ENCODE measurements at places on chromosomes 11 and 22.

DNA sequence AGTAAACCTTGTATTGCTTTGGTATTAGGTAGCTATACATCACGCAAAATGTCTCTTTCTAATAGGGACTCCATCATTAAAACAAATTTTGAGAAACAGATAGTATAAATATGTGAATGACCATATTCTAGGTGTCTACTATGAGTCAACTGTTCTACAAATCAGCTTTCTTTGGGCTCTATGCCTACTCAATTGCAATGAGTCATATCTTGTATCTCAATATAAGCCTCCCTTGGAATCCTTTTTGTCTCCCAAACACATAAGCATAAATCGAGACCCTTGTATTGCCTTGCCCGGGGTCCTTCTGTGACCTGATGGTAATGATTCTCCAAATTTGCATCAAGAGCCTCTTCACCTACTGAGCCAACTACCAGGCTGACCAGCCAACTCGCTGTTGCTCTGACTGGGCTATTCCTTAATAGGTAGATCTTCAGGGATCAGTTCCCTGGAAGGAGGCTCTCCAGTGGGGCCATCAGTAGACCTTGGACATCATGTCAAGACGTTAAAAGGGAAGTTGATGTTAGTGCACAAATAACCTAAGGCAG lies 22.2 kb downstream of the BLID start:
- no peak for DNase-seq

- no peak for DNase-seq
Measured at GRCh38 chr11:22543261-22543660, 82.4 kb downstream of the FANCF start.

DNA sequence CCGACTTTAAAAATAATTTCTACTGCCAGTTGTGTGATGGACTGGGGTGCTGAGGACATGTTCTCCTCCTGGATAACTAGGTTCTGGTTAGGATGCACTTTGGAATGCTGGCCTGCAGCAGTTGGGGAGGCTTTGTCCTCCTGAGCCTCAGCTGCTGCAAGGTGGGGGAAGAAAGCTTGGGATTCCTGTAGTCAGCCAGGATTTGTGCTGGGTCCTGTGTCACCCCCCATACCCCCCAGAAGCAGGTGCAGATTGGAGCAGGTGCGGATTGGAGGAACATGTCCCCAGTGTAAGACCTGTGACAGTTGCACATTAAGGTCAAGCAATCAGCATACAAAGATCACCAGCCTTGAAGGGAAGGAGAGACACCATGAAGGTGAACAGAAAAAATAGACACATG lies 51.1 kb downstream of the MED15 start:
- DNase-seq, result no peak

- DNase-seq, result no peak
Measured at GRCh38 chr22:36589856-36590255, 60.9 kb upstream of the EIF3D start.

DNA sequence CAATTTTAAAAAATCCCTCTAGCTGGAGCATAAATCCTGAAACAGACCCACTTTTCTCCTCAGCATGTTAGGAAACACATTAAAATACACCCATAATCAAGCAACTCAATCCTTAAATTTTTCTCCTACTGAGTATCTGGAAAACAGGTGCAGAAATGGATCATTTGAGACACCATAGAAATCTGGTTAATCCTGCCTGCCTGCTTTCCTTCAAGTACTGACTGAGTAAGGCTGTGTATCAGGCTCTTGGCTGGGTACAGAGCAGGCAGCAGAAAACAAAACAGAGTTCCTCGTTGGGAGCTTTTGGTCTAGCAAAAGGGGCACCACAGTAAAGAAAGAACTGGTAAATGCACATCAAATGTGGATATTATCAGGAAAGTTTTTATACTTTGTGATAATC lies 1.9 kb downstream of the KCNQ1OT1 start:
- no peak for DNase-seq

- no peak for DNase-seq
Measured at GRCh38 chr11:125201525-125202141, 37.1 kb downstream of the PKNOX2 start.

DNA sequence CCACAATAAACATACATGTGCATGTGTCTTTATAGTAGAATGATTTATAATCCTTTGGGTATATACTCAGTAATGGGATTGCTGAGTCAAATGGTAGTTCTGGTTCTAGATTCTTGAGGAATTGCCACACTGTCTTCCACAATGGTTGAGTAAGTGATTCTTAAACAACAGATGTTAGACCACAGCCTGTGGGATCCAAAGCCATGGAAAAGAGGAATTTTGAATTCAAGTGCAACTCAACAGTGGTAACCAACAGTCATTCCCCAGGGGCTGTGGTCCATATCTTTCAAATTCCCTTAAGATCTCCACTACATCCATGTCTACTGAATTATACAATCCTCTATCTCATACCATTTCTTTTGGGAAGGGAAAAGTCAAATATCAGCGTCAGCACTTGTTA lies 321.5 kb downstream of the LARGE1 start:
- no peak for DNase-seq

- DNase-seq, result no peak
Measured at GRCh38 chr11:11876458-11876857, 34.7 kb downstream of the USP47 start.

GRCh38 chr11:120268686-120269085 lies 28.7 kb downstream of the POU2F3 start:
- DNase-seq, result no peak

Data from activated T-cell treated with anti-CD3 and anti-CD28 coated beads for 48 hours (primary cell).